ENCODE measurements at places on chromosomes 5 and 9.

DNA sequence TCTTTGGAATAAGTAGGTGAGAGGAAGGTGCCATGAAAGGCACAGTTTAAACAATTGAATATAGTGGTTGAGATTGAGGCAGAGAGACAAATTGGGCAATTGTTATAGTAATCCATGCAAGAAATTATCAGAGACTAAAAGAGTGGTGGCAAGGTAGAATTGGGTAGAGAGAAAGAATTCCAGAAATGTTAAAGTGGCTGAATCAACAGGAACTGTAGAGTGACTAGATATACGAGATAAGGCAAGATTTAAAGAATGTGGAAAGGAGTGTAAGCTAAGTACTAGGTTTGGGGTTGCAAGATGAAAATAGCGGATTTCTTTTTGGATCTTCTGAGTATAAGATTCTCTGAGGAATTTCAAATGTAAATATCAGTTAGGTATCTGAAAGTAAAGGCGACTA, 285.2 kb downstream of the DMRTA1 start:
- no peak for DNase-seq

GRCh38 chr5:32331217-32331934, 18.6 kb upstream of the MTMR12 start:
- DNase-seq: no peak

DNA sequence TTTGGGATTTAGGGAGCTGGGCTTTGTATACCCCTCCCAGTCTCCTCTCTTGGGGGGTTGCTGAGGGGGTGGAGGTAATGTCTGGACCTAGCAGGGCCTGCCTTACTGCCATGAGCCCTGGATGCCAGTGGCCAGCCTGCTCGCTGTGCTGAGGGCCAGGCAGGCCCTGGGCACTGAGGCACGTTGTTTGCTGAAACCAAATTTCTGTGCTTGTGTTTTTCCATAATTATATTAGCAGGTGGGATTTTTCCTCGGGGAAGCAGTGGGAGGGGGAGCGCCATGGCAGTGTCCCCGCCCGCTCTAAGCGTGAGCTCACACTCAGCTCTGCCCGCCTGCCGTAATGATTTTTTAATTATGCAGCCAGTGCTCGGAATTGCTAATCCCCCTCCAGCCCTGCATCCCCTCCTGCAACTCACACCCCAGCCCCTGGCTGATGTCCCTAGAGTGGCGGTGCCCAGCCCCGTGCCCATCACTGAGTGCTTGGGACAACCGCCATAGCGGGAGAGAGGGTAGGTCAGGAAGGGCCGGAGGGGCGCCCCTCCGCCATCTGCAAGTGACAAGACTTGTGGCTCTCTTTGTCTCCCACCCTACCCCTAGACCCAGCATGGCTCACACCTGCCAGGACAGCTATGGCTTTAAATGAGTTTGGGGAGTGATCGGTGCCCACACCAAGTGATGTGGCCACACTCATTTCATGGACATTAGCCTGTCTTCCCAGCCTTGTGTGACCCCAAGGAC, 20.9 kb downstream of the CXXC5 start:
- no peak for DNase-seq

GRCh38 chr5:66769839-66770617, 173.8 kb downstream of the MAST4 start:
- DNase-seq: no peak

DNA sequence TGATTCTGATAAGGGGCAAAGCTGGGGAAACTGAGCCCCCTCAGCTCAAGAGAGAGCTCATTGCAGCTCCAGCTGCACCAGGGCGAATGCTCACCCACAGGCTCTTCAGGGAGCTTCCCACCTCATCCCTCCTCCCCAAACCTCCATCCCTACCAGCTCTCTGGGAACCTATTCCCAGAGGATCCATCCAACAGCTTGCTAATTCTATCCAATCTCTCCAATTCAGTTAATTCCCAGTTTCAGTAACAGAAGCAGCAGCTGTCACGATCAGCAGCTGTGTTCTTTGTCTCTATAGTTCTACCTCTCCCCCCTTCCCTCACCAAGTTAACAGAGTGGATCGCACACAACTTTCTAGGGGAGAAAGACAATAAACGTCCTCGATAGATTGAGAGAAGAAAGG, 135.5 kb upstream of the EFNA5 start:
- no peak for DNase-seq

DNA sequence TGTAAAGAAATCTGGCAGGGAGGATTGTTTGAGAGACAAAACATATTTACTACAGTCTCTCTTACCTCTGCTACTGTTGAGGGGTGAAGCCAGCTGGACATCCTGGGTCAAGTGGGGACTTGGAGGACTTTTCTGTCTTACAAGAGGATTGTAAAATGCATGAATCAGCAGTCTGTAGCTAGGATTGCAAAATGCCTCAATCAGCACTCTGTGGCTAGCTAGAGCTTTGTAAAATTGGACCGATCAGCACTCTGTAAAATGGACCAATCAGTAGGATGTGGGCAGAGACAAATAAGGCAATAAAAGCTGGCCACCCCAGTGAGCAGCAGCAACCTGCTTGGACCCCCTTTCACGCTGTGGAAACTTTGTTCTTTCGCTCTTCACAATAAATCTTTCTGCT, 995.8 kb upstream of the CDH6 start:
- DNase-seq: no peak

GRCh38 chr9:33619666-33620404, 95.8 kb downstream of the ANKRD18B start:
- no peak for DNase-seq

DNA sequence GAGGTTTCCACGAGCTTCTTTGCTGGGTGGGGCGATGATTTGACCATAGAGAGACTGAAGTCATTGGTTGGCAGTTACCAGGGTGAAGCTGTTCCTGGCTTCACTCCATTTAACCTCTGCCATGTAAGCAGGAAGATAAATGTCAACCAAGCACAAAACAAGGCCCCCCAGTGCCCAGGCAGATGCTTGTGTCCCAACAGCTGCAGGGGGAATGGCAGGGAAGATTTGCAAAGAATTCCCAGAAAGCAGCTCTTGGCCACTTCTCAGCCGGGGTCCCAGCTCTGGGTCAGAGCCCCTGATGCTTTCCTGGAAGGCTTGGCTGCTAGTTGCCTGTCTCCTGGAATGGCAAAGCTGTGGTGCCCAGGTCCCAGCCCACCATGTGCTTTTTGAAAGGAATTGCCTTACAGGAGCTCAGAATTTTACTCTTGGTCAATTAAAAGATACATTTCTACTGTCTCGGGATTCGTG, 383.4 kb downstream of the ENC1 start:
- no peak for DNase-seq

DNA sequence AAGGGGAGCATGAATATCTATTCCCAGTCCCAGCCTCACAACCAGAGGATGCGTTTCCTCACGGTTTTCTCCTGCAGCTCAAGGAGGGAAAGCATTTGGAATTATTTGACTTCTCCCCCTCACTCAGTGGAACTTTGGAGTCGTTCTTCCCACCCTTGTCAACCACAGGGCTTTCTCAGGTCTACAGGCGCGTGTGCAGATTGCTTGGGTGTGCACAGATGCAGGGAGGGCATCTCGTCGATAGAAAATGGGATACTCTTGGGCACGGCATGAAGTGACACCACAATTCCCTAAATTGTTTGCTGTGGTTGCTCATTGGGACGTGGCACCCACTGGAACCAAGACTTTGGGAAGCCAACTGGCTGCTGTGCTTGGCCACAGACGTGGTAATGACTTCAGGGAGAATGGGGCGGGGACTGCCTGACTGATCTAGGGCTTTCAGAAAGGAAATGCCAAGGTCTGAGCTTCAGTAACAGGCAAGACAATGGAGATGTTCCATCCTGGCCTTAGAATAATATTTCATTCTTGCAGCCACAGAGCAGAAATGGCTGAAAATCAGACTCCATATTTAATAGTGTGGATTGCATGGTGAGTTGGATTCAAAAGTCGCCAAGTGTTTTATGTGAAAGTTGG, 12.2 kb upstream of the OBP2B start:
- no peak for DNase-seq

DNA sequence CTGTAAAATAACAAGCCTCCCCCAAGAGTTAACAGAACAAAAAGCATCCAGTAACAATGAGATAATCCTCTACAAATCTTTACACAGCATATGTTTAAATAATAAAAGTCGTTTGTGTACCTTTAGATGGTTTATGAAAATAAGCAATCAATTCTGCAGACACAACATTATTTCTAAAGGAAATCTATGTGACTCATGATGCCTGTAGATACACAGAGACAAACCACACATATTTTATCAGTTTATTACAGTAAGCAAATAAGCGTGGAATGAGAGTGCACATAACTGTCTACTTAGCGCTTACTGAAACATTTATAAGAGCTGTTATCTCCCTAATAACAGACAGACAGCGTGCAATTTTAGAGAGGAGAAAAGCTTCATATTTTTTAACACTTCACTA, 243.6 kb downstream of the AP3B1 start:
- DNase-seq: no peak
